Dorsolateral prefrontal cortex (tissue), 122 donors: ENCODE measurements at places on chromosomes 5 and 9. TPM values are rescaled to one million over a fixed set of nuclear protein-coding genes. Genes with fewer than 3 reads are reported as not detected.

Gene IL7R
- 0.98 TPM for total RNA-seq

Gene OR13C8
- not detected for total RNA-seq

DNA sequence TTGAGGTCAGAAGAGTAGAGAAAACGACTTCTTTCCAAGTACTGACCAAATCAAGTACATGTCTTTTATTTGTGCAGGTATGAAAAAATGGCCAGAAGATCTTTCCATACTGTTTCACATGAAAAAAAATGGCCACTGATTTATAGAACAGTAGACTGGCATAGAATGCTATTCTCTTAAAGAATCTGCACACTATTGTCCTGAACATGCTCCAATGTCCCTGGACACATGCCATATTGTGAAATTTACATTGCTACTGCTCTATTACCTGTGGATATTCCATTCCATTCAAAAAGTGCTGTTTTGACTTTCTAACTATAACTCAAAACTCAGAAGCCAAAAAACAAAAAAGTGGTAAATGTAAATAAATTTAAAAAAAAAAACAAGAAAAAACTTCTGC, 60.6 kb downstream of the FBXL17 start:
- no peak for DNase-seq

Gene HDHD3
- 16.4 TPM for total RNA-seq

GRCh38 chr5:39426051-39426745, 1.4 kb upstream of the DAB2 start:
- DNase-seq = no peak

- DNase-seq = no peak
Observed at GRCh38 chr9:117101008-117101407, 313.8 kb downstream of the ASTN2 start.

GRCh38 chr9:138044485-138045383, 167.2 kb downstream of the CACNA1B start:
- peak; percentile 84 for DNase-seq

Gene DDX4
- total RNA-seq = 0.56 TPM

DNA sequence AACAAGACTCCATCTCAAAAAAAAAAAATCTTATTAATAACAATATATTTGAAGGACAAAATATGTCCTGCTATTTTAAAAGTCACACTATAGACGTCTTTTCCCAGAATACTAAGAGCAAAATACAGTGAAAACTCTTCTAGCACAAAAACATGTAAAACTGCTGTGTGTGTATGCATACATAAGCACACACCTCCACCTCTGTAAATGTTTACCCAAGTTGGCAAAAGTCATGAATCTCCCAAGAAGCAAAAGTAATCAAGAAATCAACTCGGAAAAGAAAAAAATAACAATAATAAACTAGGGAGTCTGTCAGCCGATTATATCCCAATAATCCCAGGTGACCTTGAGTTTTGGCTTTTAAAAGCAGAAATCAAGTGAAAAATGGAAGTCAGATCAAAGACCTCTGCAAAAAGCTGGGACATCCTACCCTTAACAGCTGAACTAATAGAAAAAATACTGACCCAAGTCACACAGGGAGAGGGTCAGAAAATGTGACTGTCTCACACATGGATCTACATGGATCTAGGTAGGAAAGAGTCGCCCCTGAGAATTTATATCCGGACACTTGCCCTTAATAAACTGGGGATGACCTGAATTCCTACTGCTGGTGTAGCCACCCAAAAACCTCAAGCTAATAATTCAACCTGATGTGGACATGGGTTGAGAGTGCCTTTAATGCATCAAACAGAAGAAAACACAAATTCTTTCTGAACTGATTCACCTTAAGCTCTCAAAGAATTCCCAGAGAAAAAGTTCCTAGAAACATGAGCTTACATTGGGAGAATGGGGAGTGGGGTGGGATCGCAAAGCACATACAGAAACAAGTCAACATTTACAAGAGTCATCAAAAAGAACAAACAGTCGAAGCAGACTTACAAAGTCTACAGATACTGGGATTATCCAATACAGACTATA, 29.9 kb downstream of the LPAR1 start:
- DNase-seq = no peak

Gene BHMT2
- total RNA-seq = 4.5 TPM

Gene STING1
- 10.0 TPM for total RNA-seq

GRCh38 chr9:136997830-136998234, 1.5 kb upstream of the CLIC3 start:
- DNase-seq = no peak

Gene ARHGEF37
- total RNA-seq = 25.0 TPM

- no peak for DNase-seq
Observed at GRCh38 chr5:33721491-33722200, 170.1 kb downstream of the ADAMTS12 start.

DNA sequence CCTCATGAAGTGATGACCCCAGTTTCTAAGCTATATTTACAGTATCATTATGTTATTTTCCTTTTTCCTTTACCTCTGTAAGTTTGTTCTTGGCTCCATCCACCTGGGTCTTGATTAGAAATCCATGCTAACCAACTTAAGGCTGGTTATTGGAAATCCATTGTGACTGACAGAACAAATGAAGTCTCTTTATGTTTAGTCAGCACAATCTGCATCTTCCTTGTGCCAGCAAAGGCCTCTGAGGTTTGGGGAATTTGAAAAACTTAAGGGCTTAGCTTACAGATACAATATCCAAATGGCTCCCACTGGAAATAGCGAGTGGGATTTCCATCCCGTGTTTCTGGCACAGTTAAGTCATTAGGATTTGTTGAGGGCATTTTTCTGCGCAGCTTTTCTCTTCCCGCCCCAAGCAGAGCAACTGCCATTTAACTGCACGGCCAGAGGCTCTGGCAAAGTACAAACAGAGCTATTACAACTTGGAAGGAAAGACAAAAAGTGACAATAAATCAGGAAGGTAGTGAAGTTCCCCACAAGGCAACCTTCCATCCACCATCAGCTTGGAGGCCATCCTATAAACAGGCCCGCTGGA, 64.2 kb downstream of the DCP2 start:
- DNase-seq = no peak

Gene LHX6
- 7.9 TPM for total RNA-seq

Gene SPINK6
- not detected for total RNA-seq

GRCh38 chr5:29054282-29054681, 2015.9 kb upstream of the CDH9 start:
- no peak for DNase-seq

Gene ADAMTS13
- 14.6 TPM for total RNA-seq

DNA sequence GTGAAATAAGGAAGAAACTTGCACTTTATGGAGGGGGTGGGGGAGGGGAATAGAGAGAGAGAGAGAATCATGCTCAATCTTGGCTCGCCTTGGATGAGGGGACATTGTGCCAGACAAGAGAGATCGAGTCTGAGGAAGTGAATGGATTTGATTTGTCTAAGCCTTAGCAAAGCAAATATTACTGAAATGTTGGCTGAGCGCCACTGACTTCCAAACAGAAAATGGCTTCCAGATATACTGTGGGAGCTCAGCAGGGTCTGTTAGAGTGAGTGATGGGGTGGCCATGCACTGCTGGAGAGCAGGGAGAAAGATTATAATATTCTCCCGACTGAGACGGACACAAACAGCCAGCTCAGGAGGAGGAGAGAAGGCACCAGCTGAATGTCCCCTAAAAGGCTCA, 34.5 kb downstream of the BRINP1 start:
- no peak for DNase-seq

DNA sequence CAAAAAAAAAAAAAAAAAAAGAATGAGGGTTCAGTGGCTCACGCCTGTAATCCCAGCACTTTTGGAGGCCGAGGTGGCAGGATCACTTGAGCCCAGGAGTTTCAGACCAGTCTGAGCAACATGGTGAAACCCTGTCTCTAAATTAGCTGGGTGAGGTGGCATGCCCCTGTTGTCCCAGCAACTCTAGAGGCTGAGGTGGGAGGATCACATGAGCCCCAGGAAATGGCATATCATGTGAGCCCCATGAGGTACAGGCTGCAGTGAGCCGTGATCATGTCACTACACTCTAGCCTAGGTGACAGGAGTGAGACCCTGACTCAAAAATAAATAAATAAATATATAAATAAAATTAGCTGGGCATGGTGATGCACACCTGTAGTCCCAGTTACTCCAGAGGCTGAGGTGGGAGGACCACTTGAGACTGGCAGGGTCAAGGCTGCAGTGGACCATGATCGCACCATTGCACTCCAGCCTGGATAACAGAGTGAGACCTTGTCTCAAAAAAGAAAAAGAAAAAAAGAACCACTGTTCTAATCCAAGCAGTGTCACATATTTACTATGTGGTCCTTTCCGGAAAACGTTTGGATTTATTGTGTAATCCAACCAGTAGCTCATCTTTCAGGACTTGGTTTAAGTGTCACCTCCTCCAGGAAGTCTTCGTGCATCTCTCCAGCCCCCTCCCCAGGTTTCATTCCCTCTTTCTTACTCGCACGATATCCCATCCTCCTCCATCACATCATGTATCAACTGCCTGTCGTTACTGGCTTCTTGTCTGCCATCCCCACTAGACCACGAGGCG, 12.3 kb upstream of the SPOUT1 start:
- DNase-seq = no peak

Gene STC2
- total RNA-seq = 3.0 TPM

Gene ADAMTSL1
- 3.0 TPM for total RNA-seq

GRCh38 chr9:27383524-27383923, 86.6 kb upstream of the EQTN start:
- DNase-seq = no peak

- DNase-seq = no peak
Observed at GRCh38 chr9:121153642-121154041, 48.0 kb downstream of the RAB14 start.

Gene PTGER4
- total RNA-seq = 2.0 TPM

GRCh38 chr9:88411471-88411870, 23.2 kb downstream of the SPIN1 start:
- no peak for DNase-seq

DNA sequence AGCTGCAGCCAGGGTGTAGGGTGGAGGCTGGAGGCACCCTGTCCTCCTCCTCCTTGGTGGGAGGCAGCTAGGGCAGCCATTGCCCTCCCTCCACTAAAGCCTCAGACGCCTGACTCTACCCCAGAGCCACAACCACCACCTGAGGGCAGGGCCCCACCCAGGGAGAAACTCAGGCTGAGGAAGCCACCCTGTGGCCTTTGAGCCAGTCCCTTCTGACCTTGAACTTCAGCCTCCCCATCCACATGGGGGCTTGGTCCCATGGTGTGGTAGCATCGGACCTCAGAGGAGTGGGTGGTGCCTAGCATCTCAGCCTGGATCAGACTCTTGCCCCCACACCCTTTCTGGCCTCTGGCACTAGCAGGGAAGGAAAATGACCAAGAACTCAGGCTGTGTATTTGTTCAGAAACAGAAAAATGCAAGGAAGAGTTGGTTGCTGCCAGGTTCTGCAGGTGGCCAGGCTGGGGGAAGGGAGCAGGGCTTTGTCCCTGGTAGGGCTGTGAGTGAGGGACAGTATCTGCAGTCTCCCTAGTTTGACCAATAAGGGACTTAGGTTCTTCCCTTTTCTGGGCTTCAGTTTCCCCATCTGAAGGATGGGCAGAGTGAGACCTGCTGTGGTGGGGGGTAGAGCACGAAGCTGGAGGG, 3.2 kb downstream of the DAB2IP start:
- no peak for DNase-seq

DNA sequence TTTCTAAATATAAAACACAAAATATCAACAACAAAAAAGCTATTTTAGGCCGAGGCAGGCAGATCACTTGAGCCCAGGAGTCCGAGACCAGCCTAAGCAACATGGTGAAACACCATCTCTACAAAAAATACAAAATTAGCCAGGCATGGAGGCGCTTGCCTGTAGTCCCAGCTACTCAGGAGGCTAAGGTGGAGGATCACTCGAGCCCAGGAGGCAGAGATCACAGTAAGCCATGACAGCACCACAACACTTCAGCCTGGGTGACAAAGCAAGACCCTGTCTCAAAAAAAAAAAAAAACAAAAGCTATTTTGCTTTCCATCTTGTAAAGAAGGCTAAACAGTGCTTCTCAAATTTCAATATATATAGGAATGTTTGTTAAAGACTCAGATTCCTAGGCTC, 11.3 kb downstream of the C5orf15 start:
- DNase-seq = no peak

DNA sequence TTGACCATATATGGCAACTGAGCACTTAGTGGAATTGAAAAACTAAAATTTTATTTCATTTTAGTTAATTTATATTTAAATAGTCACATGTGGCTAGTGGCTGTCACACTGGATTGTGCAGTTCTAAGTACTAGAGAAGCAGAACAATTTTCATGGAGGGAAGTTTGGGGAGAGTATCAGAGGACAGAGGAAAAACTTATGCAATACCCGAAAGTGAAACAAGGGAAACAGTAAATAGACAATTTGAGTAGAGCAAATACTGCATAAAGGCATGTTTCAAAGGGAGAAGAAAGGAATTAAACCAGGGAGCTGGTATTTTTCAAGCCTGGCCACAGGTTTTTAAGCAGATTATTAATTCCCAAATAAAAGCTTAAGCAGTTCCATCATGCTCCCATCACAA, 590.5 kb upstream of the RORB start:
- DNase-seq = no peak

DNA sequence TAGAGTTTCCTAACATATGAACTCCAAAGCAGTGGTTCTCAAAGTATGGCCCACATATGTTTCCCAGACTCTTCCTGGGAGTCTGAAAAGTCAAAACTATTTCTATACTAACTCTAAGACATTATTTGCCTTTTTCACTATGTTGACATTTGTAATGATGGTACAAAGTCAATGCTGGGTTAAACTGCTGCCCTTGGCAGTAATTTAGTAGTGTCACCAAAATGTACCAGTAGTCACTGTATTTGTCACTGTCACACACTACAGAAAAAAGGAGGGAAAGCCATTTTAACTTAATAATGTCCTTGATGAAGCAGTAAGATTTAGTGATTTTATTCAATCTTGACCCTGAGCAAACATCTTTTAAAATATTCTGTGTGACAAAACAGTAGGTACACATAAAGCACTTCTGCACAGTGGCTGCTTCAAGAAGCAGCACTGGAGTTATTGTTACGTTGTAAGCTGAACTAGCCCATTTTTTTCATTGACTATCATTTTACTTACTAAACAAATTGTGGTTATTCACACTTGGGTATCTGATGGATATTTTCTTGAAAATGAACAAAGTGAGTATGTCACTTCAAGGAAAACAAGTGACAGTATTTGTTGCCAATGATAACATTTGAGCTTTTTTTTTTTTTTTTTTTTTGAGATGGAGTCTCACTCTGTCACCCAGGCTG, 90.3 kb downstream of the NR6A1 start:
- no peak for DNase-seq

Gene OR13C9
- not detected for total RNA-seq

- DNase-seq = no peak
Observed at GRCh38 chr5:154708846-154709245, 46.3 kb upstream of the LARP1 start.

Gene FCHO2
- total RNA-seq = 50.4 TPM

DNA sequence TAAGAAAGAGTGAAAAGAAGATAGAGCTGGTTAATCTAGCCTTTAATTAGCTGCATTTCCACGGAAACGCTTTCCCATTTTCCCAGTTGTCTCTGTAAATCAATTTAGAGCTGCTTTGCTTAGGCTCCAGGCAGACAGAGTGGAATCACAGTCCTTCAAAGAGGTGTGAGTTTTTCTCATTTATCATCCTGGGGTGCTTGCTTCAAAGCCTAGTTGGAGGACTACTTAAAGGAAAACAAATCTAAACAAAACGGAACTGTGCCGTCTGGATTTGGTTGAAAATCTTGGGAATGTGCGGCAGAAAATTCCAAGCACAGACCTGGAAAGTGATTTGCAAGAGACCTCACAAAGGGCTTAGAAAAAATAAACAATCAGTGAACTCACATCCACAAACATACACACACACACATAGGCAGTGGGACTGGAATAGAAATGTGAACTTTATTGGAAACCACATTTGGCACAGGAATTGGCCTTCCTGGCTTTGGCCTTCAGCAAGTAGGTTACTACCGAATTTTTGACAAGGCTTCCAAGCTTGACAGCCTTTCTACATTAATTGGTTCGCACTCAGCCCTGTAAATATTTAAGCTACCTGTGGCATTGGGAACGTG, 235.2 kb upstream of the SLC24A2 start:
- no peak for DNase-seq

Gene NEUROG1
- not detected for total RNA-seq
